Activated CD8-positive, alpha-beta T cell treated with anti-CD3 and anti-CD28 coated beads, Interleukin-2, amount 10 ng/mL, durations not matched to agents 7 days and 5 days (primary cell): ENCODE measurements at places on chromosomes 5 and 9.

- DNase-seq, result no peak
Measured at GRCh38 chr5:107242411-107243219, 428.1 kb downstream of the EFNA5 start.

GRCh38 chr5:120415985-120416384 is 48.1 kb upstream of the PRR16 start:
- no peak for DNase-seq

- DNase-seq, result no peak
Measured at GRCh38 chr5:57698086-57698485, 215.5 kb upstream of the ACTBL2 start.

GRCh38 chr9:135891027-135891631 is 16.2 kb downstream of the CAMSAP1 start:
- DNase-seq, result no peak
